H1 (cell line): ENCODE measurements at places on chromosomes 6 and 20.

DNA sequence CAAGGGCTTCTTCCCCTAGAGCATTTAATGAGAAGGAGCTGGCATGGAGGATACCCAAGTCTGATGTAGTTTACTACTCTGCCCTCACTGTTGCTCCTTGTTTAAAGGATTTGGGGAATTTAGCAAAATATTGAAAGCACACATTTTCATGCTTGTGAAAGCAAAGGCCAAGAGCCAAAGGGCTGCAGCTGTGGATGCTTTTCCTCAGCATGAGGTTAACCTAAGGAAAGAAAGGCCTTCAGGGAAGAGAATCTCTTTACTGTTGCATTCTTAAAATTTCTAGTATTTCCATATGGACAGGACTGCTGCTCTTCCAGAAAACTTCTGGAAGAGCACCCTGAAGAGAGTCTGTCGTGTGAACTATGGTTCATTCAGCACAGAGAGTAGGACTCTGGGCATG lies 45.9 kb upstream of the SASH1 start:
- no peak for DNase-seq

GRCh38 chr6:137999815-138000214 lies 107.4 kb downstream of the PERP start:
- DNase-seq = no peak

GRCh38 chr6:1435806-1436205 lies 46.4 kb downstream of the FOXF2 start:
- no peak for DNase-seq

- no peak for DNase-seq
Observed at GRCh38 chr20:13166437-13166836, 54.6 kb upstream of the ISM1 start.

- no peak for DNase-seq
Observed at GRCh38 chr20:20808016-20808415, 95.6 kb upstream of the RALGAPA2 start.

- DNase-seq = no peak
Observed at GRCh38 chr20:32203356-32204204, 4.0 kb downstream of the PLAGL2 start.

- DNase-seq = no peak
Observed at GRCh38 chr6:16966791-16967469, 134.9 kb upstream of the STMND1 start.

DNA sequence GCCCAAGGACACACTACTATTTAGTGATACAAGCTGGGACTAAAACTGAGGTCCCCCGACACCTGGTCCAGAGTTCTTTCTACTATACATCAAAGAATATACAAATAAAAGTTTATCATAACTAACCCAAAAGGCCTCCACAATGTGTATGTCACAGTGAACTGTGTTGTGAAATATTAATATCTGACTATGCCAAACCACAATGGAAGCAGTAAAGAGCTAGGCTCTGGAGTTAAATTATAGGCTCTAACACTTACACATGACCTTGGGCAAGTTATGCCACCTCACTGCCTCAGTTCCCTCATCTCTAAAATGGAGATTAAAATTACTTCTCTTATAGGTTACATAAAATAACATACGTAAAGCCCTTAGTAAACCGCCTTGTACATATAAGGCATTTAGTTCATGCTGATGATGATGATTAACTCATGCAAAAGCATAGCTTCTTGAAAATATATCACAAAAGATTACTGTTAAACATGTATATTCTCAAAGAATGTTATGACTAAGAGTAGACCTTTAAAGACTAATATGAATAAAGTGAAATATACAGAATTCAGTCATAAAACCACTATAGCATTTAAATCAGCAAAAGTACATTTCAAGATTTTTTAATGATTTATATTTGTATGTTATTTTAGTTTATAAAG lies 5.7 kb downstream of the SUPT3H start:
- DNase-seq = no peak
